Activated T-helper 1 cell treated with anti-CD3 and anti-CD28 coated beads, Interleukin-12 subunit alpha, Interleukin-12 subunit beta, Interleukin-2, Interleukin-4 antibody, amounts not matched to agents 30 ng/mL and 10 ng/mL and 1 ng/mL, durations not matched to agents 14 hours and 24 hours and 36 hours (primary cell): ENCODE measurements at places on chromosomes 13 and 19.

GRCh38 chr13:69761581-69761980, 346.0 kb upstream of the ATXN8OS start:
- DNase-seq: no peak

DNA sequence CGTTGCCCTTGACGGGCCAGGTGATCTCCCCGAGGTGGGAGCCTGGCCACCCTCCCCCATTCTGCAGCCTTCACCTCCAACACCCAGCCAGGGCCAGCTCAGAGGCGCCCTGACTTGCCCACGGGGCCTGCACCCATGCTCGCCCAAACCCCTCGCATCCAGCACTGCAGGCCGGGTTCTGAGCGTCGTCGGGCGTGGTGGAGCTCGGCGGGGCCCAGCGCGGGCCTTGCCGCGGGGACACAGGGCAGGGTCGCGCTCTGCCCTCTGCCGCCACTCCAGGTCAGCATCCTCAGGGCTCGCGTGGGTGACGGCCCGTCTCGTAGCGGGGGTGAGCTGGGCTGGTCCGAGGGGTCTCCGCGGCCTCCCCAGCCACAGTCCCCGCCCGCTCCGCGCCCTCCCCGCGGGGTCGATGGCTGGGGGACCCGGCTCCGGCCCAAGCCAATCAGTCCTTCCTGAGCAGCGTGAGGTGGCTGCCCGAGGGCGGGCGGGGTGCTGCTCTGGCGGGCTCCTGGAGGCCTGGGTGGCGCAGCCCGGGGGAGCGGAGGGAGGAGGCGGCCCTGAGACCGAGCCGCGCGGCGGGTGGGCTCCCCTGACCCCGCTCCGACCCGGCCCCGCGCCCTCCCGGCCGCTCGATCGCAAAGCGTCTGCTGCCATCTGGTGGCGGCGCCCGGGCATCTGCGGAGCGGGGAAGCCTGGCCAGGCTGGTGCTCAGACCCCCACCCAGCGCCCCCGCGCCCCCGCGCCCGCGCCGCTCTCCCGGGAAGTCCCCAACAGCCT, 61.4 kb downstream of the CCNE1 start:
- DNase-seq: peak; percentile 61

DNA sequence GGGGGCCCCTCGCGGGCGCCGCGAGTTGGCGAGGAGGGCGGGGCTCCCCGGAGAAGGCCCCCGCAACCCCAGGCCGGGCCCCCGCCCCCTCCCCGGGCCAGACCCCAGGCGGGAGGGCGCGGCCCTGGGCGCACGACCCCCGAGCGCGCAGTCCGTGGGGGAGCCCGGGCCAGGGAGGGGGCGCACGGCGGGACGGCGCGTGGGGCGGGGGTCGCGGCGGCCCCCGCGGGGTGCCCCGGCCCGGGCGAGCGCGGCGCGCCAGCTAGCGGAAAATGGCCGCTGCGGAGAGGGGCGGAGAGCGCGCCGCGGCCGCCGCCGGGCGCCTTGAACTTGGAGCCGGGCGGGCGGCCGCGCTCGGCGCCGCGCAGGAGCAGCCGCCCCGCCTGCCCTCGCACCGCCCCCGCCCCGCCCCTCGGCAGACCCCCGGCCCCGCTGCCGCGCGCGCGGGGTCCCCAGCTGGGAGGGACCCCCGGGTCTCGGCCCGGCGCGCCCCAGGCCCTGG, 6.4 kb upstream of the NFIC start:
- no peak for DNase-seq

DNA sequence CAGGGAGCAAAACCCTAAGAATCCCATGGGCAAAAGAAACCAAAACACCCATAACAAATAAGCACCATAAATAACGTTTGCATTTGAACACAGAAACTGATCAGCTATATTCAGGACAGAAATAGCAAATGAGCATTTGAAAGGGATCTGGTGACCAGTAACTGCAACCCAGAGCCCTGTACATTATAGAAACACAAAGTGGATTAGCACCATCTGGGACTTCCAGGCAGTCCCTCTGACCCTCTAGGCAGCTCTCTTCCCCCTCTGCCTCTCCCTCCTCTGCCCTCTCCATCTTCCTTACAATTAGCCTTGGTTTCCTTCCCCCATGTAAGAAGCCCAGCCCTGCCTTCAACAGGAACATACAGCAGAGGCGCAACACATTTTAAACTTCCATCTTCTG, 215.0 kb downstream of the DCLK1 start:
- DNase-seq: no peak

DNA sequence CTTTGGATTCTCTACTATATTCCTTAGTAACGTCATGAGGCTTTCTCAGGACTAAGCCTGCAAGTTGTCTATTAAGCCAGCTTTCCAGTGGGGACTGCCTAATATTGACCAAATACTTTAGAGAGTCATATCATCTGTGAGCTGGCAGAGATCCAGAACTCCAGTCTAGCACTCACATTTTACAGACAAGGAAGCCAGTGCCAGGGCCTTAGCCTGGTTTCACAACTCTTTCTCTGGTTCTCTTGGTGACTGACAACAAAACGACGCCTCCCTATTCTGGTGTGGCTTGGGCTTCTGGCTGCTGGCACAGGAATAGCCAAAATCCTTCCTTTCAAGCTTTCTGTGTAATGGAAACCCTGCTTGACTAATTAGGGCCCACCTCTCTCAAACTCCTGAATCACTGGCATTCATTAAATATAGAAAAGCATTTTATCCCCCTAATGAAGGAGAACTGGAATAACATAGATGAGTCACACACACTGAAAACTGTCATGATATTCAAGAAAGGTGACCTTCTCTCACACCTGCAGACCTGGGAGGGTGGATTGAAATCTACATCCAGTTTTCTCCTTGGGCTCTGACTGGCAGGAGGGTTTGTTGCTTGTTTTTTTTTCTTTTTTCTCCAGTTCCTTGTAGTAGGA, 75.2 kb upstream of the UBL3 start:
- DNase-seq: no peak
